Temporal lobe (tissue), 4 donors: ENCODE measurements at places on chromosomes 6 and 20. TPM values are rescaled to one million over a fixed set of nuclear protein-coding genes. Genes with fewer than 3 reads are reported as not detected.

RFX6 gene
- not detected for total RNA-seq

TBXT gene
- total RNA-seq: not detected

GDAP1L1 gene
- 98.6 TPM for total RNA-seq

GNAS-AS1 gene
- total RNA-seq: 0.49 TPM

SNAP25 gene
- 113 TPM for total RNA-seq

E2F3 gene
- total RNA-seq: 8.4 TPM

PPIL6 gene
- total RNA-seq: 21.1 TPM

FOXQ1 gene
- total RNA-seq: 1.7 TPM

IL17F gene
- total RNA-seq: 0.25 TPM

ANKRD6 gene
- total RNA-seq: 36.4 TPM

BPIFA1 gene
- total RNA-seq: not detected

GLP1R gene
- total RNA-seq: under 0.01 TPM

TNNC2 gene
- total RNA-seq: 0.25 TPM

KCNQ2 gene
- 136 TPM for total RNA-seq

LTA gene
- not detected for total RNA-seq

ANKEF1 gene
- total RNA-seq: 2.5 TPM

GATA5 gene
- not detected for total RNA-seq

CABLES2 gene
- 3.7 TPM for total RNA-seq

ZNF341 gene
- 2.0 TPM for total RNA-seq

WFDC10B gene
- total RNA-seq: not detected

CDH4 gene
- 25.6 TPM for total RNA-seq
